ENCODE measurements at places on chromosomes 4 and X. TPM values are rescaled to one million over a fixed set of nuclear protein-coding genes. Genes with fewer than 3 reads are reported as not detected.

Gene XPNPEP2
- 2.0 TPM for total RNA-seq

Gene TMPRSS11D
- not detected for total RNA-seq

Gene CAPN6
- 25.0 TPM for total RNA-seq

Gene GRXCR1
- total RNA-seq: not detected

Gene SMIM20
- 23.8 TPM for total RNA-seq

Gene FAM184B
- 0.09 TPM for total RNA-seq

Gene SMARCA1
- total RNA-seq: 34.7 TPM

Gene RIBC1
- total RNA-seq: 2.5 TPM

Gene CCNB3
- 1.5 TPM for total RNA-seq

Gene TMPRSS11A
- total RNA-seq: not detected

DNA sequence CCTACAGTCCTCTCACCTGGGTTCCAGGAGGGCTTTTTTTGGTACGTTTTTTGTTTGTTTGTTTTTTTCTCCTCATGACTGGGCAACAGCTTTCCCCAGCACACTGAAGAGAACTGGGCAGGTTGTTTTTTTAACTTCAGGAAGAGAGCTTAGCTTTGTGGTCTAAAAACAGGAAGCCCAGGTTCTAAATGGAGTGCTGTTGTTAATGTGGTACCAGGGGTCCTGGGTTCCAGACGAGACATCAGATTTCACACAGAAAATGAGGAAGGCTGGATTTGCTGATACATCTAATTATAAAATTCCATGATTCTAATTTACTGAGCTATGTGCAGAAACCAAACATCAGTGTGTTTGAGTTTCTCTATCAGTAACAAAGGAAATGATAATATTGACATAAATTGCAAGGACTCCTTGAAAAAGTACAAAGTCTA, 4.2 kb downstream of the MYOZ2 start:
- H3K4me3 ChIP-seq: no peak overlapping the region
- no peak for DNase-seq

GRCh38 chr4:154984148-154984547, 203.1 kb downstream of the RBM46 start:
- no peaks in the 10 kb centered on the region for H3K4me1 ChIP-seq
- H3K36me3 ChIP-seq: no peaks in the 10 kb centered on the region
- DNase-seq: no peak
- H3K4me3 ChIP-seq: no peak overlapping the region

DNA sequence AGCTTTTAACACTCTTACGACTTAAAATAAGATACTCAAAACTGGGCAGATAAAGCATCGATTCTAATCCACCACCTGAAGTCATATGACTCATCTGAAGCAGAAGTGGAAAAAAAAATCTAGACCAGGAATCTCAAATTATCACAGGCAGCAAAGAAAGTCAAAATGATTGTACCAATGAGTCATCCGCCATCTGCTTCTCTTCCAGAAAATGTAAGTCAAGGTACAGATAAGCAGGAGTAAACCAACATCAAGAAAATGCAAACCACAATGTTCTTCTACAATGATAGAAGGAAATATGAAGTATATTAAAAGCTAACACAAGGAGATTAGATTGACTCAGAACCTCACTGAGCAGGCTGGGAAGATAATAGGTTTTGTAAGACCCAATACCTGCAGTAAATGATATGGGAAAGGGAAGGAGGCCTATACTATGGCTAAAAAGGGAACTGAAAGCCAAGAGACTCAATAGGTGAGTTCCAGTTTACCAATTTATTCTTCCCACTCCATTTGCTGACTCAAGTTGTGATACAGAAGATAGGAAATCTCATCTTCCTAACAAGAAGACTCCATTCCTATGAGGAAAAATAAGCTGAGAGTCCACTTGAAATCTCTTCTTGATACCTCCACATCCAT, 88.4 kb upstream of the TET2 start:
- no peaks in the 10 kb centered on the region for H3K36me3 ChIP-seq
- DNase-seq: no peak
- no peak overlapping the region for H3K4me3 ChIP-seq
- no peaks in the 10 kb centered on the region for H3K4me1 ChIP-seq

DNA sequence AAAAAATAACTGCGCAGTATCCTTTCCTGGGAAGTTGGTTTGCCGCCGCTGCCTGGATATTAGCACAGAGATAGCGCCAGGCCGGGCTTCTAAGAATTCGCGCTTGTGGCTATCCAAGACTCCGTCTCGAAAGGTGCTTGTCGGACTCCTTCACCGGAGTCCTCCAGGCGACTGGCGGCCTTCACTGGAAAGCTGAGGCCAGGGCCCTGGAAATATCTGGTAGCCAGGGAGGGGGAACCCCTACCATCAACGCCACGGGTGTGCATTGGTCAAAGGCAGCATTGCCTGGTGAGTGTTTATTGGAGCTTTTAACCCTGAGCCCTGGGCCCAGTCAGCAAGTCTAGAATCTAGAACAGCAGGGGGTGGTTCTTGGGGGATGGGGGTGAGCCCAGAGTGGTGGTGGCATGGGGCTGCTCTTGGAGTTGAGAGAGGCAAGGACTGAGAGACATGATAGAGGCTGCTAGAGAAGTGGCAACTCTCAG, 577 bp upstream of the PIM2 start:
- no peaks in the 10 kb centered on the region for H3K27me3 ChIP-seq
- H3K4me3 ChIP-seq: peak overlapping the region; percentile 42

GRCh38 chr4:73103799-73104503, 34.4 kb upstream of the COX18 start:
- no peak overlapping the region for H3K4me3 ChIP-seq
- DNase-seq: no peak
- H3K4me1 ChIP-seq: no peaks in the 10 kb centered on the region
- H3K36me3 ChIP-seq: peaks cover 11% of the 10 kb centered on the region

- peak overlapping the region; percentile 87 for H3K27ac ChIP-seq
- H3K4me1 ChIP-seq: no peaks in the 10 kb centered on the region
- no peak overlapping the region for H3K4me3 ChIP-seq
- peaks cover 2% of the 10 kb centered on the region for H3K27me3 ChIP-seq
Measured at GRCh38 chrX:40108959-40109287, 11.2 kb upstream of the BCOR start.

DNA sequence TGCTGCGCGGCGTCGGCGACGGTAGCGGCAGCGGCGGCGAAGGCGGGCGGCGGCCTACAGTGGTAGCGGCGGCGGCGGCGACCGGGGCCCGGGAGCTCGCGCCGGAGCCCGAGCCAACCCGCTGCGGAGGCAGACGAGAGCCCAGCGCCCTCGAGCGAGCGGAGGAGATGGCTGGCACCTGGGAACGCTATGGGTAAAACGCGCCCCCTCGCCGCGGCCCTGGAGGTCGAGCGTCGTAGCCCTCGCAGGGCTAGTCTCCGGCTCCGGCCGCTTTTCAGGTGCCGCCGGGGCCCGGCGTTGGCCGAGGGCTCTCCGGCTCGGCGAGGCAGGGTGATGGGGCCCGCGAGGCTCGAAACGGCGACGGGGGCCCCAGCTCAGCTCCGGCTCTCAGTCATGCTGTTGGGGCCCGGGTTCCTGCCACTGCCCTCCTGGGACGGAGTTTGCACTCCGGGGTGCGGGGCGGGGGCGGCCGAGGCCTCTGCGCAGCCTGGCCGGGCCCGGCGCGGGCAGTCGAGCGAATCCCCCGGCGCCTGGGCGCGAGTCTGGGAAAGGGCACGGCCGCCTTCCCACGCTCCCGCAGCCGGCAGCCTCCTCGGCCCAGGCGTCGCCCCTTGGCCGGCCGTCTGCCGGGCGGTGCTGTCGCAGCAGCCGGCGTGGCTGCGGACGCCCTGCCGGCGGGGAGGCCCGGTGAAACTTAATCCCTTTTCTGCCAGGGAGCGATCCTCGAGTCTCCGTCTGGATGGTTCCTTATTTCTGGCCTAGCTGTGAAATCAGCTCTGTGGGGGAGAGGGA, 768 bp downstream of the MID2 start:
- DNase-seq: peak; percentile 61
- H3K27me3 ChIP-seq: no peaks in the 10 kb centered on the region
- peak overlapping the region; percentile 84 for H3K27ac ChIP-seq
- peak overlapping the region; percentile 41 for H3K4me3 ChIP-seq
- no peaks in the 10 kb centered on the region for H3K36me3 ChIP-seq

GRCh38 chrX:78314561-78314960, 12.8 kb downstream of the CYSLTR1 start:
- no peak overlapping the region for H3K27ac ChIP-seq
- H3K27me3 ChIP-seq: no peaks in the 10 kb centered on the region
- H3K4me3 ChIP-seq: no peak overlapping the region

DNA sequence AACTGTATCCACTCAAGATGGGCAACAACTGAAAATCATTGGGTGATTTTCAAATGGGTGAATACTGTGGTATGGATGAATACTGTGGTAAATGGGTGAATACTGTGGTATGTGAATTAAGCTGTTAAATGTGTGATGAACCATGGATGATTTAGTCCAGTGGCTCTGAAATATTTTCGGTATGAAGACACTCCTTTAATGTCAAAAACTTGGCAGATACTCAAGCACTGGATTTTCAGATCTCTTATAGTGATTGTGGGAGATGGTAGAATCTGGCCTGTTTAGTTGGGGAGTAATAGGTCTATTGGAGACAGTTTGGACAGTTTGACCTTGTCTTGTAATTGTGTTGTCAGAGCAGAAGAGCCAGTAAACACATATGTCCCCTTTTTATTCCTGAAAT, 45.7 kb downstream of the SSX7 start:
- no peak overlapping the region for H3K4me3 ChIP-seq
- no peaks in the 10 kb centered on the region for H3K27me3 ChIP-seq
- no peak for DNase-seq
- no peak overlapping the region for H3K27ac ChIP-seq
- H3K36me3 ChIP-seq: no peaks in the 10 kb centered on the region

DNA sequence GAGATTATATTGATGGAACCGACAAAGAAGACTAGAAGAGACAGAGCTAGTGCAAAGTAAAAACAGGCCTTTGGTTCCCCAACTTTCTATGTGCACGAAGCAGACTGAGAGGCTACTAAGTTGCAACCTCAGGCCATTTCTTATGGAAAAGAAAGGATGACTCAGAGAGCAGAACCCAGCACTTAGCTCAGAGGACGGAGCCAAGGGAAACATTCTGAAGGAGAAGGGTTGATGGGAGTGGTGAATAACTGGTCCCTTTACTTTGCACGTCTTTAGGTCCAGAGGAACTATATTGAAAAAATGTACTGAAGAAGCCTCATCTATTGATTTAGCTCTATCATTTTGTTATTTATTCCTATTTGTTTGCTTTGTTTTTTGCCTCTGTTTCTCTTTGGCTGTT, 182.1 kb downstream of the CPE start:
- no peak overlapping the region for H3K4me3 ChIP-seq
- H3K4me1 ChIP-seq: no peaks in the 10 kb centered on the region
- no peaks in the 10 kb centered on the region for H3K36me3 ChIP-seq
- no peaks in the 10 kb centered on the region for H3K27me3 ChIP-seq

DNA sequence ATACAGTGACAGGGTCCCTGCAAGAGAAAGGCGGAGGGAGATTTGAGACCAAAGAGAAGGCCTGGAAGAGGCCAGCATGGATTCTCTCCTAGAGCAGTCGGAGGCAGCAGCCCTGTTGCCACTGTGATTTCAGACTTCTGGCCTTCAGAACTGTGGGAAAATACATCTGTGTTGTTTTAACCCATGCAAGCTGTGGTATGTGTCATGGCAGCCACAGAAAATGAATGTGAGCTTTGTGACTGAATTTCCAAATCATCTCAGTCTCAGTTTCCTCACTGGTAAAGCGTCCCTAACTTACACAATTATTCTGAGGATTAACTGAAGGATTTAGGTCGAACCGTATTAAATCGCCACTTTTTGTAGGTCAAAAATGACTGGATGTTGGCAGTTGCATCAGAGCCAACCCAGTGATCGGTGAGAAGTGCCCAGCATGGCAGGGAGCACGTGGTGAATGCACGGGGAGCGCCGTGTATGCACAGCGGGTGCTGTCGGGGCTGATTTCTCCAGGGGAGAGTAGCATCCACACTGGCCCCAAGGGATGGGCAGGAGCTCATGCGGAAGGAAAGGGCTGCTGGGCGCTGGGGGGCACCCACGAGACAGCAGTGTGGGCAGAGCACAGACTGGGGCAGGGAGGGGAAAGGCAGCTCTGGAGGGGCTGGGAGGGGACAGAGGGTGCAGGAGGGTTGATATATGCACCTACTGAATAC, 23.8 kb upstream of the NSG1 start:
- H3K27me3 ChIP-seq: no peaks in the 10 kb centered on the region
- H3K4me1 ChIP-seq: no peaks in the 10 kb centered on the region
- no peak overlapping the region for H3K4me3 ChIP-seq
- DNase-seq: no peak

DNA sequence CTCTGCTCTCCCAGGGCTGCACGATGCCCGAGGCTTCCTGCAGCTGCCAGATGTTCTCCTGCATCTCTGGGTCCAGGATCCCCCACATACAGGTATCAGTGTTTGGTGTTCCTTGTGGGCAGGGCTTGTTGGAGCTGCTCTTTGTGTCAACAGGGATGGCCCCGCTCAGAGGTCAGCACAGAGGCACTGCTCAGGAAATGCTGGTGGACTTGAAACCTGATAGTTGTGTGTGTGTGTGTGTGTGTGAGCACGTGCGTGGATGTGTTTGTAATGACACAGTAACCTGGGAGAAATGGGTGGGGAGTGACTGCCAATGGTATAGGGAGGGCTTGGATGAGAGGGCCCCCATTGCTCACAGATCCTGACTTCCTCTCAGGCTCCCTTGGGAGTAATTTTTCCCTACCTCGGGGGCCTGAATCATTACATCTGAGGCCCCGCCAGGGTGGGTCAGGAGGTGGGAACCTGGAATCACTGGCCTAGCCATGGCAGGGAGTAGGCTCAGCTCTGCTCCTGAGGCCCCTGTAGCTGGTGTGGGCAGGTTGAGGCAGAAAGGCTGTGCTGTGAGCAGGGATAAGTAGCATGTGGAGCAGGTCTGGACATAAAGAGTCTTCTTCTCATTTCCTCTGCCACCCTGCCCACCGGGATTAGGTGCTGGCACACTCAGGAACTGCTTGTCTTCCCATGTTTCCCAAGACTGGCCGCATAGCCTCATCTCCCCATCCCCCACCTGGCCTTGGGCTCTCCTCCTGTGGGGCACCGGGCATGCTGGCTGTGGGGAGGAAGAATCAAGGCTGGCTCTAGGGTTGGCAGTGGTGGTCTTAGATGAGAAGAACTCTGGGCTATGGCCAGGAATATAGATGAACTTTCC, 2.5 kb upstream of the EFNB1 start:
- DNase-seq: no peak
- H3K36me3 ChIP-seq: no peaks in the 10 kb centered on the region
- no peak overlapping the region for H3K4me3 ChIP-seq

DNA sequence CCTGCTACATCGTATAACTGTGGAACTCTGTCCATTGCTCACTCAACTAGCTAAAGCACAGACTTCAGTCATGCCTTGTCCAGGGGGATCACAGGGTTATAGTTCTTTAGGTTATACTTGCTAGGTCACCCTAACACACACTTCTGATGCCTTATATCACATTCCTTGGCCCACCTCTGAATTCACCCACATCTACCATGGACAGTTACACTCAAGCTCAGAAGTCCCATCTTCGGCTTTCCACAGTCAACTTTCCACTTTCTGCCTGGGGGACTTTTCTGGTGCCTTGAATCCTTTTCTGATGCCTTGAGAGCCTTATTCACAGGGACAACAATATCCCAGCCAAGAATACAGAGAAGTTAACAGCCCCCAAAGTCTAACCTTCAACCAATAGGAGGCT, 129.2 kb upstream of the MAOA start:
- H3K36me3 ChIP-seq: no peaks in the 10 kb centered on the region

- no peak for DNase-seq
- no peak overlapping the region for H3K4me3 ChIP-seq
- no peak overlapping the region for H3K27ac ChIP-seq
- no peaks in the 10 kb centered on the region for H3K36me3 ChIP-seq
- H3K4me1 ChIP-seq: no peaks in the 10 kb centered on the region
- H3K27me3 ChIP-seq: no peaks in the 10 kb centered on the region
Measured at GRCh38 chr4:90842960-90843359, 715.8 kb downstream of the CCSER1 start.

GRCh38 chr4:151228189-151229119, 48.5 kb upstream of the PRSS48 start:
- no peaks in the 10 kb centered on the region for H3K27me3 ChIP-seq
- DNase-seq: no peak
- H3K4me1 ChIP-seq: no peaks in the 10 kb centered on the region
- H3K4me3 ChIP-seq: peak overlapping the region; percentile 10
- no peak overlapping the region for H3K27ac ChIP-seq
- no peaks in the 10 kb centered on the region for H3K36me3 ChIP-seq

All from kidney (tissue), 22 donors.